Stimulated activated CD8-positive, alpha-beta memory T cell treated with anti-CD3 and anti-CD28 coated beads, Interleukin-7, amount 100 ng/mL, for 48 hours (primary cell): ENCODE measurements at places on chromosomes 16 and 17.

DNA sequence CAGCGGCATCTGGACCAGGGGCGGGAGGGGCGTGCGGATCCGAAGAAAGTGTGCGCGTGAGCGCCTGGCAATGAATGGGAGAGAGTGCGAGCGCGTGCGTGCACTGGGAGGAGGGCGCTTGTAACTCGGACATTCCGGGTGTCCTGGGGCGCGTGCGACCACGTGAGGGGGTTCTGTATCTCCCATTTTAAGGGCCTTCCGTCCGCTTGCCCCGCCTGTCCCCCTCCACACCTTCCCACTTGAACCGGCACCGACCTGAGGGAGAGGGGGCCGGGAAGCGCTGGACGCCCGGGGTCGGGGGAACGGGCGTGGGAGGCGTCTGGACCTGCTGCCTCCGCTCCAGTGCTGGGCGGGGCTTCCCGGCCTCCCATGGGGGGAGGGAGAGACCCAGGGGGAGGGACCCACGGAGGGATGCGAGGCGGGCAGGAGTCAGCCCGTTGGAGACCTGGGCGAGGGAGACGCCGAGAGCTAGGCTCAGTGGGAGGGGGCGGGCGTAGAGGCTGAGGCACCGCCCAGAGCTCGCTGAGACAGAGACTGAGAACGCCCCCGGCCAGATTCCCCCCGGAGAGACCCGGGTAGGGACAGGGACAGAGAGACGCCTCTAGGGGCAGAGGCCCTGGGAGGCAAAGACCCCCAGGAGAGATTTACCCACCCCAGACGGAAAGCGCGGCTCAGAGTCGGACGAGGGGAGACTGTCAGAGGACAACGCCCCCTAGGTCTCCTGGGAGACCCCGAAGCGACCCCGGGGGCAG, at the start of gene KREMEN2:
TSS of gene KREMEN2 (plus strand) at position 553 of the 752 bp plus-strand sequence. CDS start 246 bp downstream, outside the sequence.
- DNase-seq, result no peak

GRCh38 chr16:56311208-56312027, 113.9 kb downstream of the AMFR start:
- DNase-seq, result no peak

DNA sequence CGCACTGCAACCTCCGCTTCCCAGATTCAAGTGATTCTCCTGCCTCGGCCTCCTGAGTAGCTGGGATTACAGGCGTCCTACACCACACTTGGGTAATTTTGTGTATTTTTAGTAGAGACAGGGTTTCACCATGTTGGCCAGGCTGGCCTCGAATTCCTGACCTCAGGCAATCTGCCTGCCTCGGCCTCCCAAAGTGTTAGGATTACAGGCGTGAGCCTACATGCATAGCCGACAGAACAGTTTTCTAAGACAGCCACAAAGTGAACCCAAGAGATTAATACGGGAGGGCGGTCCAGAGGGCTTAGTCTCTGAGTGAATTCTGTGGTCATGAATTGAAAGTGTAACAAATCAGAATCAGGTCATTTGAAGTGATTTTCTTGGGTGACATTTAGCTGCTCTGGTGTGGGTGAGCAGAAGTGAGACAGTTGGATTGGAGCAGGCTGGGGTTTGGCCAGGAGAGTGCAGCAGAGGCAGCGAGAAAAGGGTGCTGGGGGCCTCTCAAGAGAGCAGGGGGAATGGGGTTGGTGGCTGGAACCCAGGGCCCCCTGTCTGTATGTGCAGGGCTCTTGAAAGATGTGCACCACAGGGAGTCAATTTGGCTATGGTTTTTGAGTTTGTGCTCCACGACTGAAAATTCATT, 231.4 kb upstream of the WSCD1 start:
- DNase-seq, result no peak

DNA sequence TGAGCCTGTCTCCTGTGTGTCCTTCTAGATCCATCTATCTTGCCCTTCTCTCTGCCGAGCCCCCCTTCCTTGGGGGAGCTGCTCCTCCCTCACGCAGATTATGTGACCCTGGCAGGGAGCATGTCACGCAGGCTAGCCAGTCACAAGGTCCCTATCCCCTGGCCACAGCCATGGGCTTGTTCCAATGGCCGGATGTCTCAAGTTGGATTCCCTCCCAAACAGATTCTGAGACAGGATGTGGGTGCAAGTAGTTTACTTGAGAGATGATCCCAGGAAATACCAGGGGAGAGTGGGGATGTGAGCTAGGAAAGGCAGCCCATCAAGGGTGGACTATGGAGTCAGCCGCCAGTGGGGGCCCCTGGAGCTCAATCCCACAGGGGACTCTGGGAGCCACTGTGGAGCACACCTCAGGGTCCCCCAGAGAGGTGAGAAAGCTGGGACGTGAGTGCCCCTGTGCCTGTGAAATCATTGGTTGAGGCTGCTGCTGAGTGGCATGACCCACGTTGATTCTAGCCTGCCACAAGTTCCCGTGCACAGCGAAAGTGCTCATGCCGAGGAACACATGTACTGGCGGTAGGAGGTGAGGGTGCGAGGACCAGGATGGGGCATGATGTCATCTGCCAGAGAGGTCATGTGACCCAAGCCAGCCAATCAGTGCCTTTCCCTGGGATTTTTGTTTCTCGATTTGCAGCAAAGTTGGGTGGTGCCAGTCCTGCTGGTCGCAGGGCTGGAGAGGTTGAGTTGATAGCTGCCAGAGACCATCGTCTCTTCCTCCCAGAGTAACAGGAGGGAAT, 6.4 kb upstream of the CRISPLD2 start:
- no peak for DNase-seq

DNA sequence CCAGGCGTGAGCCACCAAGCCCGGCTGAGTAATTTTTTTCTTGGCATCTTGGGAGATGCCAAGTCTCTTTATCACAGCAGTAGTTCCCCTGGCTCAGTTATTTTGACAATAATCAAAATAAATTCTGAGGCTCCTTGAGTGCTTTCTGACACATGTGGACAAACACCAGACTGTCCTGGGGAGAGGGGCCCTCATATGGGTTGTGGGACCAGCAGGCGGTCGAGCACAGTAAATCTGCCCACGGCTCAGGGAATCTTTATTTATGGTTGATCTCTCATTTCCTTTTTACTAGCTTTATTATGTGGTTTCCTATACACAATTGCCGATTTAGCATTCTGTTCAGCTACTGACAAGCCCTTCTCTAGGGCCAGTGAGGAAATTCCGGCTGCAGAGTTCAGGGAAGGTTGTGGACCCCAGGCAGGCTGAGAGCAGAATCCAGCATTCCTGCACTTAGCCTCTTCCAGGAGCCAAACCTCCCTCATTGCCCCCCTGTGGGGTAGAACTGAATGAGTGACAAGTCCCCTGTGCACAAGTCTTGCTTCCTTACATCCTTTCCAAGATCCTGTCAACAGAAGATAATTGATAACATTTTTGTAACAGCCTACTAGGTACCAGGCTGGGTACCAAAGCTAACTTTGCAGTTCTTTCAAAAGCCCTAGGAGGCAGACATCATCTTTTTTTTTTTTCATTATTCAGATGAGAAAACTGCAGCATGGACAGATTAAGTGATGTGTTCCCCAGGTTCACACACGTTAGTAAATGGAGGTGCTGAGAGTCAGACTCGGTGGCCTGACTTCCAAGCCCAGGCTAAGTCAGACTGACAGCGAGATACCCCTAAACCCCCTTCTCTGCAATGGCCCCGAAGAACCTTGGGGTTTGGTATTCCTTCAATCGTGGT, 40.2 kb downstream of the HS3ST3B1 start:
- DNase-seq, result no peak

- no peak for DNase-seq
These were observed 20.3 kb downstream of the PARN start for GRCh38 chr16:14609716-14610115.
